MV-4-11 (cell line): ENCODE measurements at places on chromosomes 2 and 18.

GRCh38 chr2:126866451-126866850 is 32.2 kb upstream of the TEX51 start:
- DNase-seq, result no peak

DNA sequence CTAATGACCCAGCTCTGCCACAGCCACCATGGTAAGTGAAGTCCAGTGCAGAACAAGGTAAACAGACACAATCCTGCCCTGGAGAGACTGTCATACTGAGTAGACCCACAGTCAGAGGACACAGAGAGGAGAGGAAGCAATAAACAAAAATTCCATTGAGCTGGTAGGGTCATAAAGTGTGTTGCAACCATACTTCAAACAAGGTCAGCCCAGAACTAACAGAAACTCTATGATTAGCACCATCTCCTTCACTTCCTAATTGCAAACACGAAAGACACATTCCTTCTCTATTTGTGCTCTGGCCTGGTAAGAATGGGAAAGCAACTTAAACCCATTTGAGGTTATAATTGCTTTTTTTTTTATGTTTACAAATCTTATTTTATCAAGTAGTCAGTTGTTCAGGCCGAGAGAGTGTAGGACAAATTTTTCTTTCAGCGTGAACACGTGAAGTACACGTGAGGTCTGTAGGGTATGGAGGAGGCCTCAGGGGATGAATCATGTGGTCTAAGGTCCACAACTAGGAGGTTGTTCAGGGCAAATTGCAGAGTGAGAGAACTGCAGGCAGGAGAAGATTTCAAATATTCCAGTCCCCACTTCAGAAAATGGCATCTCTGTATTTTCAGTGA is 71.4 kb upstream of the GLS start:
- peak; percentile 76 for DNase-seq

DNA sequence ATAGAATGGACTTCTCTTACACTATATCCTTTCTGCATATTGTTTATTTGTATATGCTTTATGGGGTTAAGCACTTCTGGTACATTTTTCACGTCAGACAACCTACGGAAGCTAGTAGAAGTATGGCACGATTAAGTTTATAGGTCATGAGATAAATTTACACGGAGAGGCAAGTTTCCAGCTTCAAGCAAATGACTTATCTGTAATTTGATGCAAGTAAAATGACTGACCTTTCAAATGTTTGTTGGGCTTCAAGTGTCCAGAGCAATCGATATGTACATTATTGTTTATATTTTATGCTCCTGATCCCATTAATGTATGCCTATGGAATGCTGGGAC is 97.5 kb upstream of the EFEMP1 start:
- no peak for DNase-seq

- DNase-seq, result no peak
These were observed 52.3 kb upstream of the SLC39A10 start for GRCh38 chr2:195604706-195605105.

DNA sequence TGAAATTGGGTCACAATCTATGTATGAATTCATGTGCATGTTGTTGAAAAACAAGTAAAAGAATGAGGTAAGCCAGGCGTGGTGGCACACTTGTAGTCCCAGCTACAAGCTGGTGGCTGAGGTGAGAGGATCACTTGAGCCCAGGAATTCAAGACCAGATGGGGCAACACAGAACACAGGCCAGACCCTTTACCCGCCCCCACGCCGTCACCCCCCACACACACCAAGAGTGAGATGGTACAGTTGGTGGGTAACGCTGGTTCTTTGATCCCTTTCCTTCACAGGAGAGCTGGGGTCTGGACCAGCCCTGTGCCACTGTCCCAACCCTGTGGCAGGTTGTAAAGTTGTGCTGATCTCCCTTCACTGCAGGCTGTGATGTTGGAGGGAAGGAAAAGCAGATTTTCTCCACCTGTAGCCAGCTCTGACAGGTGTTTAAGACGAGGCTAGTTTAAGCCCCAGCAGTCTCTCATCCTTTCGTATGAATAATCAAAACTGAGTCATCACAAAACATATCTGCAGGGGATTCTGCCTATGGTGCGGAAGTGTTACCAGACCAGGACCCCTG is 13.6 kb downstream of the B3GNT2 start:
- no peak for DNase-seq

DNA sequence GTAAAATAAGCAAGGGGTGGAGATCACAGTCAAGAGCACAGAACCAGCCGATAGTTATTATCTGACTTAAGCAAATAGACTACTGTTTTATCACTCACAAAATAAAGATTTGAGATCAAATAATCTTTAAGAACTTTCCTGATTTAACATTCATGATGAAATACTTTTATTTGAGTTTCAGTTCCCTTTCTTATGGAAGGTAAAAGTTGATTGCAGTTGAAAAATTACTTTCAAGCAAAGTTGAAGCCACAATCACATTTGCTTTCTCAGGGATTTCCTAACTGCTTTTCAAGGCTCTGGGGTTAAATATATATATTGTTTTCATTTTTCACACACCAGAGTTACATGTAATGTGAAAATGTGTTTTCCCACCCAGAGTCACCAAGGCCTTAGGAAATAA is 599.5 kb downstream of the KCNJ3 start:
- DNase-seq, result no peak

GRCh38 chr2:26847655-26848335 is at the start of gene DPYSL5:
DPYSL5 (plus strand) TSS chr2:26848132; CDS start chr2:26898500, 50,368 bp downstream.
- DNase-seq, result no peak

GRCh38 chr2:45055162-45055605 is 45.9 kb upstream of the SIX2 start:
- no peak for DNase-seq

DNA sequence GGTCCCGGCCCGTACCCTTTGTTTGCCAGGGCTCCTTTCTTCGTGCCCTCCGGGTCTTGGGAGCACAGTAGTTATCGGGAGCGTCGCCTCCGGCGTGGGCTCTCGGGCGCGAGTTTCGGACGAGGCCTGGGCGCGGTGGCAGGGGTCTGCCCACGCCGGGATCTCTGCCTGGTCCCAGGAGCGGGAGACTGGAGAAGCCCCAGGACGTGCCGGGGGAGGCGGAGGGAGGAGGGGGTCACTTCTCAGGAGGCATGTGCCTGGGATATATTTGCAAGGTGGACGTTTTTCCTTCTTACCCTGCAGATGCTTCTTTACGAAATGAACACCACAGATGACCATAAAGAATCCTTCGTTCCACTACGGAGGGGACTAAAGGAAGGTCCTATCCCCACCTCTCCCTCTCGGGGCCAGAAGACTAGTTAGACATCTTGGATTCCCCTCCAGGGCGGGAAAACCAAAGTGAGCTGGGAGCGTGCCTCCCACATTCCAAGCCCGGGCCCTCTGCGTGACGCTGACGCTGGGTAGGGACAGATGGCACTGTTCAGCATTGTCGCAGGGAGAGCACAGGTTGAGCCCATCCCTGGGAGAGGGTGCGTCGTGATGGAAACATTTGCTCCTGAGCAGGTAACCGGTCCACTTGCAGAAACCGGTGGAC is 483 bp upstream of the FHL2 start:
- no peak for DNase-seq

GRCh38 chr2:115389024-115389423 is 946.6 kb downstream of the DPP10 start:
- DNase-seq, result no peak

DNA sequence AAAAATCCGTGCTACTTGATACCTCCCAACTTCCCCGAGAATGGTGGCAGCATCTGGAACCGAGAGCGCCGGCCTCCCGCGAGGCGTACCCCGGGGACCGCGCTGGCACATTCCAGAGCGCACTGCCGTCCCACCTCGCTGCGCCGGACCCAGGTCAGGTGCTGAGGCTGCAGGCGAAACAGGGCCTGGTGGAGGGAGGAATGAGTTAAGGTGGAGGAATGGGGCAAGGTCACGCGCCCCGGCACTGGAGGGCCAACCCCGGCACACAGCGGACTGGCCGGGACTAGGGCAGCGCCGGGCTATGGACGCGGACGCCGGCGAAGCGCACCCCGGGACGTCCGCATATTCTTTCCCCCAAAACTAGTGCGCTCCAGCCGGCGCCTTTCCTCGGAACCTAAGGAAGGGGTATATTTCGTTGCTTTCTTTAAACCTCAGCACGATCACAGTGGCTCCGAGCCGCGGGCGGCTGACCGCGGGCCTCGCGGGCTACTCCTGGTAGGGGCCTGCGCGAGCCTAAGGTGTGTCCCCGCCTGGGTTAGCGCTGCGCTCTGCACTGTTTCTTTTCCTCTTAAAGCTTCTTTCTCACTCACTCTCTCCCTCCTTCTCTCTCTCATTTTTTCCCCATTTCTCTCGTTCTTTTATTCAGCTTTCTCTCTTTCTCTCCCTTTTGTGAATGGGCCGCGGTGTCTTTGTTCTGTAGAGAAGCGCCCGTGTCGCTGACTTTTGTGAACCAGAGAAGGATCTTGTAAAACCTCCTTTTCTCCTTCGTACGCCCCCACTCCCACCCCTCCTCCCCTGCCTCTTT is 2.1 kb upstream of the OTX1 start:
- DNase-seq, result no peak

GRCh38 chr18:69958422-69958821 is 10.7 kb upstream of the CD226 start:
- no peak for DNase-seq

- DNase-seq, result no peak
These were observed 2.0 kb downstream of the MAPRE2 start for GRCh38 chr18:35043207-35043606.

- no peak for DNase-seq
These were observed 473.0 kb upstream of the LRRTM4 start for GRCh38 chr2:77995161-77995560.

GRCh38 chr2:23346029-23346428 is 39.0 kb upstream of the KLHL29 start:
- DNase-seq, result peak; percentile 62

GRCh38 chr2:174635776-174636404 is 38.3 kb upstream of the WIPF1 start:
- DNase-seq, result no peak

GRCh38 chr2:180276733-180277132 is 269.6 kb upstream of the CWC22 start:
- no peak for DNase-seq

DNA sequence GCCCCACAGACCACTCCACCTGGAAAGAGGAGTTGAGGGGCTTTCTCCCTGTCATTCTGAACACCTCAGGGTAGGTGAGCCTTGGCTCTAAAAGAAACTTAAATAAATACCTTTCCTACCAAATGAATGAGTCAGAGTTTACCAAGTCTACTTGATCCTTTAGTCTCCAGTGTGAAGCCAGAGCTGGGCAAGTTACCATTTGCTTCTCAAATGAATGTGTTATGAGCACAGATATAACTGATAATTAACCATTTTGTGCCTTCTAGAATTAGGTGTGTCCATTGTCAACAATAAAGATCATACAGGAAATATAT is 347.7 kb downstream of the KIAA1328 start:
- no peak for DNase-seq

DNA sequence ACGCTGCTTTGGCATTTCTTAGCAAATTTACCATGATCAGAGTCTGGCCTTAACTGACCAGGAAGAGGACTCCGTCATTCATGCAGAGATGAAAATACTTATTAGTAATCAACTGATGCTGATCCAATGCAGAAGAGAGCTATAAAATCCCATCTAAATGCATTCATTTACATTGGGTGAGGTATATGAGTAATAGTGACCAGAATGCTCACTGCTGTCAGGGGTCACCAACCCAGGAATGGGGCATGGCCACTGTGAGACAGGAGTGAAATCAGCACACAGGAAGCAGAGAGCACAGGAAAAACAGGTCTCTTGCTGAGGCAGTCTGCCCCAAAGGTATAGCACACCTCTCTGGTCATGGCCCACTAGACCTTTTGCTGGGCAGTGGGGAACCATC is 68.1 kb upstream of the TMEM247 start:
- DNase-seq, result no peak

- DNase-seq, result peak; percentile 71
These were observed 16.4 kb upstream of the HNMT start for GRCh38 chr2:137947728-137948336.

DNA sequence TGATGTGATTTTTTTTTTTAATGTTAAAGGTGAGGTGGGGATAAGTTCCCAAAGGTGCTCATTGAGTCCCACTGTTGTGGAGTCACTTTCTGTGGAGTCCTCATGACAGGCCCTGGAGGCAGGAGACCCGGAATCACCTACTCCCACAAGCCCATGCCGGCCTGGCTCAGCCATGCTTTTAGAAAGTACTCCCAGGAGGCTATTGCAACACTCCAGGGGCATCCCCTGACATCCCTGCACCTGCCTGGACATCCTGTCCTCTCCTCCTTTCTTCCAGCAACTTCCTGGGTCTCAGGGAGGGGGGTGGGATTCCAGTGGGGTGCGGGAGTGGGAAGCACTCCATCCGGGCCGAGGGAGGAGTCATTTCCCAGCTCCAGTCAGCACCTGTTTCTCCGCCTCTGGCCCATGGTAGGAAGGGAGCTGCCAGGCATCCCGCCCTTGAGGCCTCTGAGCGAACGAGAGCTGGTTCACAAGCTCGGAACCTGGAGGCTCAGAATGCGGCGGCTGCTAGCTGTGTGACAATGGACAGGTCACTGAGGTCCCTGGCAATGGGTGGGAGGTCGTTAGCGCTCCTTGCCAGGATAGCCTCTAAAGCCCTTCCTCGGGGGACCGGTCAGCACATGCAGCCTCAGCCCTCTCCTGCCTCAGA is 163.9 kb upstream of the ID2 start:
- no peak for DNase-seq

GRCh38 chr2:54520687-54521086 is 64.6 kb downstream of the SPTBN1 start:
- DNase-seq, result no peak

- no peak for DNase-seq
These were observed 23.8 kb upstream of the PTMA start for GRCh38 chr2:231684314-231685223.

DNA sequence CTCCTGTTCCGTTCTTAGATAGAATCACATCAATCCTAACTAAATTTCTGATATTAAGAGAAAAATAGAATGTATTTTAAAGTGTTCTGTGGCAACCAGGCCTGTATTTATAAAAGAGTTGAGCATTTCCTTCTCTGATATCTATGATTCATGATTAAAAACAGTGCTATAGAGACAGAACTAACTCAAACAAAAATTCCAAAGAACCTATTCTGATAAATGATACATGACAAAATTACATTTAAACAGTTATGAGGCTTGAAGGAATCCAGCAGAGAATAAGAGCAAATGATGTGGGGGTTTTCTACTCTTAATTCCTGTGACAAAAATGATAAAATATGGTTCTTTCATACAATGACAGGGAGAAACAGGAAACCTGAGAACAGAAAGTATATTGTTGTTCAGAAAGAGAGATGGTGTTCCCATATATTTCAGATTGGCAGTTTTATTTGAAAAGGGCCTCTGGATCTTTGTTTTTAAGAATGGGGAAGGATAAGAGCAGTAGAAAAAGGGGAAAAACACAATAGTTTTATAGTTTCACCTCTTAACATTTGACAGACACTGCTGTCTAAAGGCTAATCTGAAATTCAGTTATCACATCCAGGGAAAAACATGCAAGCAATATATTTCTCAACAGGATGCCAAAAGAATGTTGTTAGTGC is 944.3 kb downstream of the LRP1B start:
- no peak for DNase-seq

- peak; percentile 98 for DNase-seq
These were observed 4.7 kb downstream of the CAPG start for GRCh38 chr2:85405201-85406059.

GRCh38 chr2:227774011-227774624 is 28.4 kb downstream of the SCYGR8 start:
- DNase-seq, result peak; percentile 7
